Colonic mucosa (tissue), 4 donors: ENCODE measurements at places on chromosomes 12 and 14. TPM values are rescaled to one million over a fixed set of nuclear protein-coding genes. Genes with fewer than 3 reads are reported as not detected.

- peak; percentile 16 for DNase-seq
These were observed 133.4 kb downstream of the DICER1 start for GRCh38 chr14:95023886-95024285.

DNA sequence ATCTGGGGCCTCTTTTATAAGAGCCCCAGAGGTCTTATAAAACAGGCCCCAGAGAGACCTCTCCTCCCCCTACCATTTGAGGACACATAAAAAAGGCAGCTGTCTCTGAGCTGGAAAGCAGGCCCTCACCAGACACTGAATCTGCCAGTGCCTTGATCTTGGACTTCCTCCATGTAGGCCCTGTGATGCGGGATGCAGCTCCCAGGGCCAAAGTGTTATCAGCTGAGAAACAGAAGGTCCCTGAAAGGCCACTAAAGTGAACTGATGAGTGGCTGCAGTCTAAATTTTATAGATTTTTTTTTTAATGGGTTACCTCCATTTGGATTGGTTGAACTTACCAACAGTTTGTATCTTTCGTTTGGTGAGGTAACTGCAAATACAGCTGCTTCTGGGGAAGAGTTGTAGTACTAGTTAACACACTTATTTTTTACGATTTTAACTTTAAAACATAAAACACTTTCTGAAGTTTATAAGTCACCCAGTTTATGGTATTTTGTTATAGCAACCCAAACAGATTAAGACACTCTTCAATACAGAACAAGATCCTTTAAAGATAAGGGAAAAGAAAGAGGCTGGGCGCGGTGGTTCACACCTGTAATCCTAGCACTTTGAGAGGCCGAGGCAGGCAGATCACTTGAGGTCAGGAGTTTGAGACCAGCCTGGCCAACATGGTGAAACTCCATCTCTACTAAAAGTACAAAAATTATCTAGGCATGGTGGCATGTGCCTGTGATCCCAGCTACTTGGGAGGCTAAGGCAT, 5.6 kb upstream of the GUCY2C start:
- DNase-seq, result no peak

- no peak for DNase-seq
These were observed 2.9 kb upstream of the RAB35 start for GRCh38 chr12:120119271-120119973.

- no peak for DNase-seq
These were observed 93.4 kb downstream of the PHLDA1 start for GRCh38 chr12:75938189-75938588.

DNA sequence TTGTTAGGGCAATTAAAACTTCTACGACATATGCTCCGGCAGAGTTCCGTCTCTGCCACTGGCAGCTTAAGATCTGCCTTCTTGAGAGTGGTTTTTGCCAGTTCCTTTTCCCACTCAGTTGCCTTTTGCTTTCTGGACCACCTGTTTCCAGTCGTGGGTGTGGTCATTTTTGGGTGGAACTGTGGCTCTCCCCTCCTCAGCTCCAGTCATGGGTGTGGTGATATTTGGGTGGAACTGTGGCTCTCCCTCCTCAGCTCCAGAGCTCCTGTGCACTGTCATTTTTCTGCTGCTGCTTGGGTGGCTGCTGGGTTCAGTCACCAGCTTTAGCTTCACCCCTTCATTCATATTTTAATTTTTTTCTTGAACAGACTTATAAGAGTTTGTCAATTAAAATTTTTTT, 25.3 kb downstream of the WDR20 start:
- DNase-seq, result no peak

DNA sequence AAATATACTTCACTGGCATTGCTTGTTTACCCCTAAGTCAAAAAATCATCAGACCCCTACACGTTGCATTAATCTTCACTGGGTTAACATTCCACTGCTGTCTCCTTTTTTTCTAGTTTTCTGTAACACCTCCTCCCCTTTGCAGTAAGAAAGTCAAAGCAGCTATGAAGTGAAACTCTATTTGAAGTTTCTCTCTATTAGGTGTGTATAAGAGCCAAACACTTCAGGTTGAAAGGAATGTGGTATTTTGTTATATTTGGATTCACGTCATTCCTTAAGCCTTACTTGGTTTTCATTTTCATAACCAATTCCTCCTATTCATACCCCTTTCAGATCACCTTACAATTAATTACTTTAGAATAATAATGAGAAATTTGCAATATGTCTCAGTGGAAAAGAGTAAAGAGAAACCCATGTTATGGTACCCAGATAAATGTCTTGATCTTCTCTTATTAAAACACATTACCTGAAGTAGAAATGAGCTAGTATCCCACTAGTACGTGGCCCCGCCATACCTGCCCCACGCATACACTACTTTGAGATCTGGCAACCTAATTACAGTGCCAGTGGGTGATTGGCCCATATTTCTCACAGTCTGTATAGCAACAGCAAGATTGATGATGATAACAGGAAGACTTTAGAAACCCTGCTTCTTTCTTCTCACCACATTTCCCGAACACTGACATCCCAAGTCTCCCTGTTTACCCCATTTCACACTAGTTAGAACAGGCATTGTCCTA, 236.4 kb upstream of the RGS6 start:
- DNase-seq, result no peak

DNA sequence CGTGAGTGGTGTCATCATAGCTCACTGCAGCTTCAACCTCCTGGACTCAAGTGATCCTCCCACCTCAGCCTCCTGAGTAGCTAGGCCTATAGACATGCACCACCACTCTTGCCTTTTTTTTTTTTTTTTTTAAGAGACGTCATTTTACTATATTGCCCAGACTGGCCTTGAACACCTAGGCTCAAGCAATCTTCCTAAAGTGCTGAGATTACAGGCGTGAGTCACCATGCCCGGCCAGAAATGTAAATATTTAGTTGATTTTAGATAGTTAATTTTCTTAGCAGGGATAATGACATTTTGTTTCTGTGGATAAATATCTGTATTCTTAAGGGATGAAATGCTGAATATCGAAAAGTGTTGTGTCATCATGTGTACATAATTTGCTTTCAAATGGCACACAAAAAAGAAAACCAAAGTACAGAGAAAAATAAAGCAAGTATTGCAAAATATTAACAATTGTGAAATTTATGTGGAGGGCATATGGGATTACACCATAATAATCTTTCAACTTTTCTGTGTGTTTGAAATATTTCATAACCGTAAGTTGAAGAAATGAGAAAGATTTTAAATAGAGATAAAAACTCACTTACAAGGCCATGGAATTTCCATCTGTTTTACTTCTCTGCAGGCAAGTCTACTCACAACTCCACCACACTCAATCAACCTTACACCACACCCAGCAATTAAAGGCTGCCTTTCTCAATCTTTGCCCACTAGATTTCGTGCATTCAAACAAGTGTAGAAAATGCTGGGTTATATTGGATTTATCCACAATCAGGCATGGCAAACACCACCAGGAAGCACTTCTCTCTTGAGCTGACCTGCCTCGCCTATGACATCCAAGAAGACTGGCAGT, 93.7 kb downstream of the SPTSSA start:
- peak; percentile 69 for DNase-seq

DNA sequence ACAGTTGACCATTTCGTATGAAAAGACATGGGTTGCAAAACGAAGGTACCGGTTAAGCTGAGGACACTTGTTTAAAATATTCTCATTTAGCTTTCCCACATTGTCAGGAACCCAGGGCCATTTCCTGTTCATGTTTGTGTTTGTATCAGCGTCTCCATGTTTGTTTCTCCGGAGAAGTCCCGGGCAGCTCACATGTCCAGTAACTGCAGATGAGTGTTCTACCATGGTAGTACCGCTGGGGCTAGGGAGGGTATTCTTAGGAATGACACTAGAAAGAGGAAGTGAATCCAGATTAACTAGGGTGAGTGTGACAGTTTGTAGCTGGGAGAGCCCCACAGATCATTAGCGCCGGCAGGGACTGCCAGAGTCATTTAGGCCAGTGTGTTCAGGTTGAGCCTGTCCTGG, 50.0 kb upstream of the EVL start:
- no peak for DNase-seq

- no peak for DNase-seq
These were observed 797.1 kb downstream of the NRXN3 start for GRCh38 chr14:78967111-78967809.

GRCh38 chr14:51824191-51824590, 36.2 kb upstream of the GNG2 start:
- DNase-seq, result no peak

- no peak for DNase-seq
These were observed 42.2 kb upstream of the SLC6A13 start for GRCh38 chr12:304805-305204.

- DNase-seq, result no peak
These were observed 369.0 kb upstream of the FAR2 start for GRCh38 chr12:28780096-28780495.

DNA sequence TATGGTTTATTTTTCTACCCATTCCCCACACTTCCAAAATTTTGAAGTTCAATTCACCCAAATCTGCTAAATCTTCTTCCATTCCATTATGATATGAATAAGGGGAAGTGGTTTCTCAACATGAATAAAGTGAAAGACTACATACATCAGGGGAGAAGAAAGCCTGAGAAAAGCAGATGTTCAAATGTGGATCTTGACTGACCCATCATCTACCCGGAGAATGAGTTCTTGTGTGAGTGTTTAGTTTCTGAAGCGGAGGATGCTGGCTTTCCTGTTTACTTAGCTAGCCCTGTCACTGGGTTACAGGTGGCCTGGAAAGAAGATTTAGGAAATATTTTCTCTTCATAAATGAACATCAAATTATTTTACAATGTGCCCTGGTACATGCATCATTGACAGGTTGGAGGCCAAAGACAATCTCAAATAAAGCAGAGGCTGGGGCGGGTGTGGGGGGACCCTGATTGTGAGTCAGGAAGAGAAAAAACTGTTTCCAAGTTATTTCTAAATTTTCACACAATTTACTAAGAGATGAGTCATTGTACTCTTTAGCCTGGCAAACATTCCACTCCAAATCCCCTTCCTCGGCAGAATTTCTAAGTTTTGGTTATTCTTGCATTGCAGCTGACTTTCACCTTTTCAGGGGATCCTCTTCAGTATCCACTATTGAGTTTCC, 135.6 kb downstream of the SLC25A21 start:
- DNase-seq, result no peak

NUDT4 gene
- total RNA-seq, result 84.5 TPM

SMCO2 gene
- 0.21 TPM for total RNA-seq

KCNMB4 gene
- 1.3 TPM for total RNA-seq

CCDC177 gene
- not detected for total RNA-seq

OR6C2 gene
- not detected for total RNA-seq

KLHDC1 gene
- 0.94 TPM for total RNA-seq
